ENCODE measurements at places on chromosomes 5 and 9.
A peak's percentile ranks its signal among the peaks of the same experiment; 100 is the strongest.

- no peak overlapping the region for H3K4me3 ChIP-seq
- no peak for DNase-seq
- peaks cover 30% of the 10 kb centered on the region for H3K36me3 ChIP-seq
- H3K27me3 ChIP-seq: no peaks in the 10 kb centered on the region
Observed at GRCh38 chr5:37184748-37185364, 64.3 kb downstream of the CPLANE1 start.

DNA sequence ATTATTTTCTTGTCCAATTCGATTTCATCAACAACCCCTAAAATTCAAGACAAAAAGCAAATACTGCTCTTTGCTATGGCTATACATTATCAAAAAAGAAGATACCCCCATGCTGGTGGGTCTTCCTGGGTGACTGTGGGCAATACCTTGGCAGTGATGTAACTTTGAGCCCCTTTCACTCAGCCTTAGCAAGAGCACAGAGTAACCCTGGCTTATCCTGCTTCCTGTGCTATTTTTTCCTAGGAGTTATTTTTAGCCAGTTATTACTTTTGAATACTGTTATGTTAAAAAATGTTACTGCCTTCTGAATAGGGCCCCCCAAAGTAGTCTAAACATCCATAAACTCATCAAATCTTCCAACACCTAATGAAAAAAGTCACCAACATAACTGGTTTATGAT lies 145.6 kb upstream of the TSLP start:
- no peak for DNase-seq
- no peak overlapping the region for H3K4me3 ChIP-seq
- H3K27ac ChIP-seq: no peak overlapping the region
- H3K27me3 ChIP-seq: no peaks in the 10 kb centered on the region
- H3K36me3 ChIP-seq: no peaks in the 10 kb centered on the region
- H3K4me1 ChIP-seq: no peaks in the 10 kb centered on the region

DNA sequence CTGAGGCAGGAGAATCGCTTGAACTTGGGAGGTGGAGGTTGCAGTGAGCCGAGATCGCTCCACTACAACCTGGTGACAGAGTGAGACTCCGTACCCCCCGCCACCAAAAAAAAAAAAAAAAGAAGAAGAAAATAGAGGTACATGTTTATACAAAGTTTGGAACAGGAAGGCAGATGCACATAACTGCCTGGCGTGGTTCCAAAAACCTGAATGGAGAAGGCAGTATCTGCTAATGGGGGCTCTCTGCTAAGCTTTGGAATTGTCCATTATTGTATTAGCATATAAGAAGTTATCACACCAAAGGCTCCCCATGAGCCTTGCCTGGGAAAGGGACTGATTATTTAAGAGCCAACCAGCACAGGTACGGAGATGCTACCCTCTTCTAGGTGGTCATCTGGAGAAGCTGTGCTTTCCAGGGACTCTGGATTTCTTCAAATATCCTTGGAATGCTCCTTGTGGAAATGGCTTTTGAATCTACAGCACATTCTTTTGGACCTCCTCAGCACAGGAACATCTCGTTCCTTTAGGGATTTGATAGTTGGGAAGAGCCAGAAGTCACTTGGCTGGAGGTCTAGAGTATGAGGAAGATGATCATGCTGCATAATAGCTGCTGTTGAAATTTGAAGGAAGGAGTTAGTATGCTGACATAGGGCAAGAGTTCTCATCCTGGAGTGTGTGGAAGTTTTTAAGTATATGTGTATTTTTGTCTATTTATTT lies 42.5 kb upstream of the ABCA1 start:
- no peaks in the 10 kb centered on the region for H3K27me3 ChIP-seq
- peaks cover 3% of the 10 kb centered on the region for H3K4me1 ChIP-seq
- no peaks in the 10 kb centered on the region for H3K36me3 ChIP-seq

DNA sequence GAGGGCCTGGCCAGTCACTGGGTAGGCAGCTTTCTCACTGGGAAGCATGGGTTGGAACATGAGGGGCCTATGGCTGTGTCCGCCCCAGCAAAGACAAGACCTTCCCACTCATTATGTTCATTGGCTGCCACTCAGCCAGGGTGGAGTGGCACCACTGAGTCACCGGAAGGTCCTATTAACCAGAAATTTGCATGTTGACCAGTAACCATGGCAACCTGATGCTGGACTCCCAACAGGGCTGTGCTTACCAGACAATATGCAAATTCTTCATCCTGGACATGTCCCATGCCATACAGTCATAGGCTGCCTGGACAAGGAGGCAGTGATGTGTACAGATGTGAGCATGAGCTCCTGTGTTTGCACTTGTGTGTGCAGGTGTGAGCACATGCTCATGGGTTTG lies 66.7 kb downstream of the PSD2 start:
- no peak overlapping the region for H3K4me3 ChIP-seq
- no peaks in the 10 kb centered on the region for H3K36me3 ChIP-seq
- H3K4me1 ChIP-seq: no peaks in the 10 kb centered on the region
- DNase-seq: no peak

GRCh38 chr9:121670431-121670830 lies 19.0 kb downstream of the DAB2IP start:
- H3K27me3 ChIP-seq: no peaks in the 10 kb centered on the region
- peaks cover 11% of the 10 kb centered on the region for H3K4me1 ChIP-seq
- H3K4me3 ChIP-seq: no peak overlapping the region
- H3K36me3 ChIP-seq: no peaks in the 10 kb centered on the region
- no peak overlapping the region for H3K27ac ChIP-seq

- no peaks in the 10 kb centered on the region for H3K27me3 ChIP-seq
- H3K4me3 ChIP-seq: no peak overlapping the region
- no peaks in the 10 kb centered on the region for H3K36me3 ChIP-seq
- H3K4me1 ChIP-seq: peaks cover 10% of the 10 kb centered on the region
Observed at GRCh38 chr5:93512799-93513198, 68.2 kb downstream of the NR2F1-AS1 start.

DNA sequence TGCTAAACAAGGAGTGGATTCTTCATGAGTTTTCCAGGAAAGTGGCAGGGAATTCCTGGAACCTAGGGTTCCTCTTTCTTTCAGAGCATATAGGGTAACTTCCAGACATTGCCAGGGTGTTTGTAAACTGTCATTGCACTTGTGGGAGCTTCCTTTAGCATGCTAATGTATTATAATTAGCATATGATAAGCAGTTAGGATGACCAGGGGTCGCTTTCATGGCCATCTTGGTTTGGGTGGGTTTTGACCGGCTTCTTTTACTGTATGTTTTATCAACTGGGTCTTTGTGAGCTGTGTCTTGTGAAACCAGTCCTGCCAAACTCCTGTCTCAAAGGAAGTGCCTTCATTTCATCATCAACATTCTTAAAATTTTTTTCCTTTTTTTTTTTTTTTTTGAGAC lies 11.9 kb upstream of the MELK start:
- no peaks in the 10 kb centered on the region for H3K27me3 ChIP-seq
- DNase-seq: no peak
- no peak overlapping the region for H3K27ac ChIP-seq
- no peaks in the 10 kb centered on the region for H3K36me3 ChIP-seq
- H3K4me3 ChIP-seq: no peak overlapping the region

- H3K36me3 ChIP-seq: no peaks in the 10 kb centered on the region
- no peaks in the 10 kb centered on the region for H3K27me3 ChIP-seq
- H3K4me1 ChIP-seq: no peaks in the 10 kb centered on the region
- no peak for DNase-seq
Observed at GRCh38 chr5:54175-54730, 37.7 kb upstream of the PLEKHG4B start.

DNA sequence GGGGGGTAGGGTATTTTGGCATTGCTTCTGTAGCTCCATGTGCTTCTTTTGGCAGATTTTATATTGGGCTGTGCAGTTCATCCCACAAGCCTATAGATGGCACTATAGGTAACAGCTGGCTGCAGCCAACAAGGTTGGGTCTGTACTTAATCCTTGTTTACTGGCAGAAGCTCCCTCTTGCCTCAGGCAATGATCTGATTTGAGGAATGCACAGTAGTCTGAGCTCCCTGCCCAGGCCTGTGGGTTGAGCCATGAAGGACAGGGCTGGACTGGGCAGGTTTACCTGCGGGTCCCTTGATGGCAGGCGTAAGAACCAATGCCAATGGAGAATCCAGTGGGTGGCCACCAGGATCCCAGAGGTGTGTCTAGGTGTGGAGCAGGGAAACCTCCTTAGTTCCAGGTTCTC lies 11.7 kb upstream of the OR1J2 start:
- DNase-seq: peak; percentile 11
- no peaks in the 10 kb centered on the region for H3K27me3 ChIP-seq
- H3K36me3 ChIP-seq: no peaks in the 10 kb centered on the region
- no peak overlapping the region for H3K27ac ChIP-seq

GRCh38 chr5:176629853-176630680 lies at the start of the genes EIF4E1B and SNCB:
Gene EIF4E1B (plus strand): TSS chr5:176630675. CDS start chr5:176642788, 12,113 bp downstream.
Gene SNCB (minus strand): TSS chr5:176630534. CDS start chr5:176629654, 880 bp downstream.
- H3K4me3 ChIP-seq: peak within 1 kb of the TSS; percentile 41
- H3K4me1 ChIP-seq: no peaks in the 10 kb centered on the region
- no peak within 1 kb of the TSS for H3K27ac ChIP-seq

DNA sequence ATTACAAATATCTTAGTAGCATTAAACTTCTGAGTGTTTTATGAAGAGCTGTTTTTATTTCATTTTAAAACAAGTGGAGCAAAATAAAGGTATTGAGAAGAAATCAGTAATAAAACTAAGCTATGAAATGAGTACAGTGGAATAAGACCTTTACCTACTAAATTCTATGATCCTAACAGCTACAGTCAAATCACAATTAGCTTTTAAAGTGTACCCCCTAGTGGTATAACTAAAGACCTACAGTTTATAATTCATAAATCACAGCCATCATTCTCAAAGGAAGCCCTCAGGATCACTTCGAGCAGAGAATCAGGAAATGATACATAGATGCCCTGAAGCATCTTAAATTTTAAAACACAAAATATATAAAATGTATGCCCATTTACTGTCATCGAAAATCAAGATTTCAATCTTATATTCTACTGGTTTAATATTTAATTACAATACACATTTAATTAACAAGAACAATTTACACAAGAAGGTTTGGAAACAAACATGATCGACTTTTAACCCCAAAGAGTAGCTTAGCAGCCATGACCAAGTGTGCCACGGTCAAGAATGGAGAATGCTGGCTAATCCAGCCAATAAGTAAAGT lies 12.3 kb downstream of the CCNH start:
- H3K36me3 ChIP-seq: peaks cover 53% of the 10 kb centered on the region
- H3K27ac ChIP-seq: no peak overlapping the region
- H3K4me3 ChIP-seq: no peak overlapping the region
- no peaks in the 10 kb centered on the region for H3K27me3 ChIP-seq
- H3K4me1 ChIP-seq: no peaks in the 10 kb centered on the region

DNA sequence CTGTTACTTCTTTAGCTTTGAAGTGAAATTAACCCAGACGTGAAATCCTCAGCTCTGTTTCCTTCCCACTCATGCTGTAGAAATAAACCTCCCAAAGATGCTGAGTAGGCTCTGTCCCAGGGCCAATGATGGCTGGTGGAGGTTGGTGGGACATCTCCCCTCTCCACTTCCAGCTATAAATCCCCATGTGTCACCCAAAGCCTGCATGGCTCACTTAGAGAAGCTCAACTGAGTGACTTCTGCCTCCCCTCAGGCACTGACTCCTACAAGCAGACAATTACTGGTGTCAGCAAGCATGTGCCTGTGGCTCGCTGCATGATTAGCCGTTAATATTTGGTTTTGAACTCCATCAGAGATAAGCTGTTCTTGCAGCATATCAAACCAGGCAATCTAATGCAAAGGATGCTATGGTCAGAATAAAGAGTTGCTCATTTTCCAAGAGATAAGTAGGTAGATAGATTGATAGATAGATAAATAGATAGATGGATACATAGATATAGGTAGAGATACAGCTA lies 569.5 kb upstream of the WWC1 start:
- no peak for DNase-seq
- H3K27me3 ChIP-seq: no peaks in the 10 kb centered on the region
- H3K4me3 ChIP-seq: no peak overlapping the region
- no peaks in the 10 kb centered on the region for H3K4me1 ChIP-seq
- H3K36me3 ChIP-seq: no peaks in the 10 kb centered on the region

- H3K27me3 ChIP-seq: no peaks in the 10 kb centered on the region
- DNase-seq: no peak
- no peaks in the 10 kb centered on the region for H3K36me3 ChIP-seq
Observed at GRCh38 chr9:110187126-110187525, 20.8 kb downstream of the C9orf152 start.

DNA sequence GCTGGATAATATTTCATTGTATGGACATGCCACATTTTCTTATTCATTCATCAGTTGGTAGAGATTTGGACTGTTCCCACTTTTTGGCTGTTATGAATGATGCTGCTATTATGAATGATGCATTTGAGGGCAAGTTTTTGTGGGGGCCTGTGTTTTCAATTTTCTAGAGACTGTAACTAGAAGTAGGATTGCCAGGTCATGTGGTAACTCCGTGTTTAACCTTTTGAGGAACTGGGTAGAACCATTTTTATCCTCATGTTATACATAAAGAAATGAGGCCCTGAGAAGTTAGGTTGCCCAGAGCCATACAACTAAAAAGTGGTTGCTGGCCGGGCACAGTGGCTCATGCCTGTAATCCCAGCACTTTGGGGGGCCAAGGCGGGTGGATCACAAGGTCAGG lies 22.4 kb upstream of the STRBP start:
- no peaks in the 10 kb centered on the region for H3K4me1 ChIP-seq
- no peak for DNase-seq
- no peak overlapping the region for H3K4me3 ChIP-seq

- H3K27me3 ChIP-seq: no peaks in the 10 kb centered on the region
- no peaks in the 10 kb centered on the region for H3K4me1 ChIP-seq
- H3K36me3 ChIP-seq: no peaks in the 10 kb centered on the region
Observed at GRCh38 chr5:61654876-61655275, 322.8 kb downstream of the ZSWIM6 start.

GRCh38 chr9:722388-722980 lies 119.0 kb upstream of the DMRT1 start:
- no peak for DNase-seq
- no peak overlapping the region for H3K27ac ChIP-seq
- no peak overlapping the region for H3K4me3 ChIP-seq

DNA sequence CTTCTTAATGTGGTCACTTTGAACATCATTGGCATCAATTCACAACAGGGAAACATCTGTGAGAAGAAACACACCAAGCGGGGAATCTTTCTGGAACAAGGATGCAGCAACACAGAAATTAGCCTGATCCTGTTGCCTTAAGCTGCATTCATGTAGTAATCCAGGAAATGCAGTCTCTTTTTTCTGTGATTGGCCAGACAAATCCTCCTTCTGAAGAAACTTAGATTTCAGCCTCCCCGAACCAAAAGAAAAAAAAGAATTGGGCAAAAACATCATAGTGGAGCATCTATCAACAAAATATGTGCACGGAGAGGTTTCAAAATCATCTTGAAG lies 7.2 kb upstream of the XPA start:
- H3K4me3 ChIP-seq: no peak overlapping the region
- H3K4me1 ChIP-seq: peaks cover 7% of the 10 kb centered on the region
- H3K36me3 ChIP-seq: no peaks in the 10 kb centered on the region
- no peak for DNase-seq

DNA sequence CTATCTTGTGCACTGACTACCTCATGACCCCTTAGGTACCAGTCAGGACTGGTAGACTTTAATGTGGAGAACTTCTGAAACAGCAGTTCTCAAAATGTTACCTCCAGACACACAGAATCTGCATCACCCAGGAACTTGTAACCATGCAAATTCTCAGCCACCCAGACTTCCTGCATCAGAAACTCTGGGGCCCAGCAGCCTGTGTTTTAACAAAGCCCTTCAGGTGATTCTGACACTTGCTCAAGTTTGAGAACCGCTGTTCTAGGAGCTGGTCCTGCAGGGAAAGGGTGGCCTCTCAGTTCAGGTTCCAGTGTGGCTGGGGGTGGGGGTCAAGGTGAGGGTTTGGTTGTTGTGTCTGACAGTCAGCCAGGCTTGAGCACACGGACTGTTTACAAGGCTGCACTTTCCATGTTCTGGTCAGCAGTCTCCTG lies 28.4 kb downstream of the ZFP62 start:
- peak overlapping the region; percentile 91 for H3K4me3 ChIP-seq
- no peak for DNase-seq
- H3K27ac ChIP-seq: no peak overlapping the region
- H3K36me3 ChIP-seq: peaks cover 14% of the 10 kb centered on the region

GRCh38 chr5:92991581-92992067 lies 589.4 kb downstream of the NR2F1-AS1 start:
- H3K27me3 ChIP-seq: no peaks in the 10 kb centered on the region
- H3K4me1 ChIP-seq: no peaks in the 10 kb centered on the region
- no peaks in the 10 kb centered on the region for H3K36me3 ChIP-seq
- no peak overlapping the region for H3K27ac ChIP-seq

All from kidney (tissue), 22 donors.